Panc1 (cell line): ENCODE measurements at places on chromosomes 6 and 20. TPM values are rescaled to one million over a fixed set of nuclear protein-coding genes. Genes with fewer than 3 reads are reported as not detected.
A peak's percentile ranks its signal among the peaks of the same experiment; 100 is the strongest.

- no peaks in the 10 kb centered on the region for H3K36me3 ChIP-seq
- peaks cover 16% of the 10 kb centered on the region for H3K4me1 ChIP-seq
- H3K27me3 ChIP-seq, result no peaks in the 10 kb centered on the region
- H3K27ac ChIP-seq, result no peak overlapping the region
- H3K4me3 ChIP-seq, result no peak overlapping the region
Observed at GRCh38 chr6:73032586-73032985, 192.7 kb downstream of the KHDC1L start.

- H3K27me3 ChIP-seq, result no peaks in the 10 kb centered on the region
- H3K27ac ChIP-seq, result peak overlapping the region; percentile 45; the same call in 1 of the 2 replicates
- H3K36me3 ChIP-seq, result no peaks in the 10 kb centered on the region
- DNase-seq, result no peak
Observed at GRCh38 chr6:105611606-105612005, 208.7 kb upstream of the PREP start.

DNA sequence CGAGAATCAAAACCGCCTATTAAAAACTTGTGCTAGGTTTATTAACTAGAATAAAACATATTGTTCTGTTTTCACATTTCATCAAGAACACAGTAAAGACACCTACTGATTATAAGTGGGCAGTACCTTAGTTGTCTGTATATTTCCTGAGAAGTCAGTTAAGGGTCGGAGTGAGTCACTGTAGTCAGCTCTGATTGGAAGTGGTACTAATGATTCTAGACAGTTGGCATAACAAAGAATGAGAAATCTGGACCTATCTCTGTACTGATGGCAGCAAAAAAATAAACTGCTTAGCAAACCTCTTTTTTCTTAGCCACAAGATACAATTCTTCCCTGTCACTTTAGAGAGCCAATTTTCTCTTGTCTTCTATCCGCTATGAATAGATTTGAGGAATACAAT, 387.3 kb upstream of the ADGRB3 start:
- H3K4me3 ChIP-seq, result no peak overlapping the region
- H3K4me1 ChIP-seq, result no peaks in the 10 kb centered on the region
- DNase-seq, result no peak
- H3K27me3 ChIP-seq, result no peaks in the 10 kb centered on the region
- no peak overlapping the region for H3K27ac ChIP-seq
- no peaks in the 10 kb centered on the region for H3K36me3 ChIP-seq

DNA sequence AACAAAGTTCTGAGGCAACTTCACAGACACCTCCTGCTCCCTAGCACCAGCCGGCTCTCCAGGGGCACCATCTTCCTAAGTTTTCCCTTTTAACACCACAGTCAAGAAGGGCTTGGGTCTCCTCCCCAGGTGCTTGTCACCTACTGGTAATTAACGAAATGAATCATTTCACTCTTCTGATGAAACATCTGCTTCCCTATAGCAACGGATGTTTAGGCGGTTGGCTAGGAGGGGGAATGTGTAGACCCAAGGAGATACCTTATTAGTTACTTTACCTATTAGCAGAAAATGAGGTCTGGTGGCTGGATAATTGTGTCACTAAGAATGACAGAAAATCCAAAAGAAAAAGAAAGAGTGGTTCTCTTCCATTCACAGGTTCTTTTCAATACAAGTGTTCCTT, 46.3 kb upstream of the FABP7 start:
- H3K27me3 ChIP-seq, result peaks cover 5% of the 10 kb centered on the region; the same call in 1 of the 2 replicates
- no peak for DNase-seq
- no peak overlapping the region for H3K27ac ChIP-seq
- H3K4me3 ChIP-seq, result no peak overlapping the region
- H3K4me1 ChIP-seq, result no peaks in the 10 kb centered on the region

GRCh38 chr6:39343396-39343870, 20.9 kb upstream of the KCNK16 start:
- H3K27ac ChIP-seq, result no peak overlapping the region
- no peak overlapping the region for H3K4me3 ChIP-seq
- no peaks in the 10 kb centered on the region for H3K4me1 ChIP-seq
- H3K27me3 ChIP-seq, result no peaks in the 10 kb centered on the region
- H3K36me3 ChIP-seq, result no peaks in the 10 kb centered on the region

DNA sequence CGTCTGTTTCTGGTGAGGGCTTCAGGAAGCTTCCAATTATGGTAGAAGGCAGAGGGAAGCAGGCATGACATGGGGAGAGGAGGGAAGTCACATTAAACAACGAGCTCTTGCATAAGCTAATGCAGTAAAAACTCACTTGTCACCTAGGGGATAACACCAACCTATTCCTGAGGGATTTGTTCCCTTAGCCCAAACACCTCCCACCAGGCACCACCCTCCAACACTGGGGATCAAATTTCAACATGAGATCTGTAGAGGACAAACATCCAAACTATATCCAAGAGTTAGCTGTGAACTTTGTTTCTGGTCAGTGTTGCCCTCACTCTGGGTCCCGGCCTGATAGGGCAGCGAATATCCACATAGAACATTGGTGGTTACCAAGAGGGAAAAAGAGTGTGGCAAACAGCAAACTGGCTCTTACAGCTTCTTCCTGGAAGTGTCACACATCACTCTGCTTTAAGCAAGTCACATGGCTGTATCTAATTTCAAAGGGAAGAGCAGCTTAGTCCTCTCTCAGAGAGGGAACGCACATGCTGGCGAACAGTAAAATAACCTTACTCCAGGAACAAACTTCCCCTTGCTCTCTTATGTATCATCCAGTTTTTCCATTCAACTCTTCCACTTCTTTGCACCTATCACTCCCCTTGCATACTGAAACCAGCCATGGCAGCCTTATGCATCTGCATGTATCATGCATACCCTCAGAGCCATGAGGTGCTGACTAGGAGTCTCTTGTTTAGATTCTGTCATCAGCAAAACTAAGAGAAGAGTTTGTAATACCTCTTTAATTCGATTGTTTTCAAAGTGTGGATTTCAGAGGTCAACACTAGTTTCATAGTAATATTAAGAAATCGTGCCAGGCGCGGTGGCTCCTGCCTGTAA, 4.8 kb upstream of the MOCS1 start:
- H3K27ac ChIP-seq, result no peak overlapping the region
- no peaks in the 10 kb centered on the region for H3K4me1 ChIP-seq
- no peak for DNase-seq

BPIFB4 gene
- total RNA-seq, result not detected

GRCh38 chr6:41571021-41571780, 25.0 kb downstream of the FOXP4 start:
- H3K4me1 ChIP-seq, result no peaks in the 10 kb centered on the region
- no peak for DNase-seq
- no peak overlapping the region for H3K27ac ChIP-seq
- H3K36me3 ChIP-seq, result no peaks in the 10 kb centered on the region
- H3K4me3 ChIP-seq, result no peak overlapping the region

DNA sequence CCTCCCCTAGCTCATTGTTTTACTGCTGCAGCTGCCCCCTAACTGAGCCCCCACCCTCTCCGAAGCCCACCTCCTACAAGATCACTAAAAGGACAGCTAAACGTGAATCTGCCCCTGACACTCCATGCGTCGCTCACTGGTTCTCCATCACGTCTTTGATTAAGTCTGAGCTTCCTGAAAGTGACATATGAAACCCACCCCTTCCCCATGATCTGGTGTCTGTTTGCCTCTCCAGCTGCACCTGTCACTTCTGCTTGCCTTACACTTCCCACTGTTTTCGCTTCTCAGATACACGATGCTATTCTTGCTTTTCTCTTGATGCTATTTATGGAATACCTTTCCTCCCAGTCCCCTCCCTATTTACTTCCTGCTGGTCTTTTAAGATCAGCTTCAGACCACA, 8.0 kb upstream of the PERP start:
- no peaks in the 10 kb centered on the region; the same call in 1 of the 2 replicates for H3K27me3 ChIP-seq
- H3K27ac ChIP-seq, result no peak overlapping the region
- no peaks in the 10 kb centered on the region for H3K36me3 ChIP-seq
- no peak overlapping the region for H3K4me3 ChIP-seq

DNA sequence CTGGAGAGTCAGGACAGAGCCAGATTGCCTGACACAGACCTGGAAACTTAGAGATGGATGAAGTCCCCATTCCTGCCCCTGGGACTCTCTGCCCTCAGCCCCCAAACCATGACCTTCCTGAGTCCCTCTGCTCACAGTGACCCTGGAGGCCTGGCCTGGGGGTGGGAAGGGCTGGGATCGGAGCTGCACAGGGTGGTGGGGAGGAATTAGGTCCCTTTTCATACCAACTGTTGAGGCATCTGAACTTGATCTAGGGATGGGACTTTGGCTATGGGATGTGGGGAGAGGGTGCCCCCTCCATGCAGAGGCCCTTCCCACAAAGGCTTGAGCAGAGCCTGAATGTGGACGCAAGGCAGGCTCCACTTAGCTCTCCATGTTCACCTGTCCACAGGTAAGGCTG, 144.1 kb downstream of the MRPL14 start:
- H3K4me1 ChIP-seq, result no peaks in the 10 kb centered on the region
- no peaks in the 10 kb centered on the region for H3K36me3 ChIP-seq
- no peak for DNase-seq
- H3K4me3 ChIP-seq, result no peak overlapping the region
- H3K27me3 ChIP-seq, result no peaks in the 10 kb centered on the region
- H3K27ac ChIP-seq, result no peak overlapping the region
